ENCODE measurements at places on chromosomes 12 and 14.
A peak's percentile ranks its signal among the peaks of the same experiment; 100 is the strongest.

- DNase-seq: no peak
Measured at GRCh38 chr14:58078471-58078870, 73.5 kb downstream of the ARMH4 start.

DNA sequence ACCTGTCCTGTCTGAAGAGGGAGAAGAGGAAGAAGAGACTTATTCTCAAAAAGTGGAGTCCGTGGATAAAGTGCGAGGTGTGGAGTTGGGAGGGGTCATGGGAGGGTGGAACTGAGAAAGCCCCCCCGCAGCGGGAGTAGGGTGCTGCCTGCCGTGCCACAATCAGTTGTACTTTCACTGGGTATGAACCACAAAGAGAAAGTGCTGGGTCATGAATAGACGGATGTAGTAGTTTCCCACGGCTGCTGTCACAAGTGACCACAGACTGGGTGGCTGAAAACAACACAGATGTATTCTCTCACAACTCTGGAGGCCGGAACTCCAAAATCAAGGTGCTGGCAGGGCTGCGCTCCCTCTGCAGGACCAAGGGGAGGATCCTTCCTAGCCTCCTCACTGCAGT lies 5.5 kb downstream of the DNAH10 start:
- no peak for DNase-seq

DNA sequence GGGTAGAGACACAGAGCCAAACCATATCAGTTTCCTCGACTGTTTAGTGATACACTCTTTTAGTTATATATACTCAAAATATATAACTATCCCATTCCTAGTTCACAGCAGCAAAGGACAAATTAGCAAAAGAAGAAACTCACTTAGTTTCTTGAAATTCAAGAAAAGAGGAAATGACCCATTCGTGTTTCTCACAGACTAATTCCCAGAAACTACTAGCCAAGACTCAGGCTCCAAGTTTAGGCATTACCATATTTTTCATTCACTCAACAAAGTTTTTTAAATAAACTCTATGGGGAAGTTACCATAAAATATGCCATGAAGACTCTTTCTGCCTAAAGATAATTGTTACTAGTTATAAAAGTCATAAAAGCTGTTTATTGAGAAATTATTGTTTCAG lies 152.3 kb upstream of the DAAM1 start:
- DNase-seq: no peak

DNA sequence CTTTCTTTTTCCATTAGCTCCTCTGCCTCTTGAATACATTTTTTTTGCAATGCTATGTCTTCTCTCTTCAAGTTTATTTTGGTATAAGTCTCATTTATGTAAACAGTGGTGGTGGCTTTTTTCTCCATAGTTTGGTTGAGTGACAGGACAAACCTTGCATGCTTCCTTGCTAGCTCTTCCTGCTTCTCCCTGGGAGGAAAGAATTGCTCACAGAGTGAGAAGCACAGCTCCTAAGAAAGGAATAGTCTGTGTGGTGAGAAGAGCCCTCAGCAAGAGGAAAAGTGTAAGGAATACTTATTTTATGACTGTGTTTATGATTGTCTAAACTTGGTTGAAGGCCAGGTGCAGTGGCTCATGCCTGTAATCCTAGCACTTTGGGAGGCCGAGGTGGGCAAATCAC lies 11.5 kb downstream of the CCDC175 start:
- DNase-seq: no peak

DNA sequence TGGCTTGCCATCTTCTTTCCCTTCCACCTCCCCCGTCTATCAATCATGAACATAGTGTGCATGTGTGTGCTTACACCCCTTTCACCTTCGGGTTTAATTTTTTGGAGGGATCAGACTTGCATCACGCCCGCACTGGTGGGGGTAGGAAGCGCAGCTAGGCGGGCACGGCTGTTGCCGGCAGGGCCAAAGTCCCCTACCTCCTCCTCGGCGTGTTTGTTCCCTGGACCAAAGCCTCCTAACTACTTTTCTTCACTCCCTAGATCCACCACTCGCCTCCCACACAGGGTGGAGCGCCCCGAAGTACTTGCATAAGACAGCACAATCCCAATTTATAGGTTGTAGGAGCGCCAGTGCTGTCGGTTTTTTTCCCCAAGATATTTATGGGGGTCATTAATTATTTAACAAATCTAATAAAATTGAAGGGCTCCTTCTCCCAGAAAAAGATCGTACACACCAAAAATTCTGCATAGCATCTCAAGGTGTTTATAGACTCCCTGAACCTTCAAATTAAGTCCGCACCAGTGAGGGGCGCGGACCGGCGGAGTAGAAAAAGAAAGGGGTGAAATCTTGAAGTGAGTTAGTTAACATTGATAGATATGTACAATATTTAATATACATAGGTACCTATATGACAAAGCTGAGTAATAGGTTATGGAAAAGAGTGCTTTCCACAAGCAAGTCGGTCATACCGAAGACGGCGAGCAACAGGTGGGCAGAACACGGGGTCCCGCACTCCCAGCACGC lies 717 bp downstream of the PKP2 start:
- no peak for DNase-seq

DNA sequence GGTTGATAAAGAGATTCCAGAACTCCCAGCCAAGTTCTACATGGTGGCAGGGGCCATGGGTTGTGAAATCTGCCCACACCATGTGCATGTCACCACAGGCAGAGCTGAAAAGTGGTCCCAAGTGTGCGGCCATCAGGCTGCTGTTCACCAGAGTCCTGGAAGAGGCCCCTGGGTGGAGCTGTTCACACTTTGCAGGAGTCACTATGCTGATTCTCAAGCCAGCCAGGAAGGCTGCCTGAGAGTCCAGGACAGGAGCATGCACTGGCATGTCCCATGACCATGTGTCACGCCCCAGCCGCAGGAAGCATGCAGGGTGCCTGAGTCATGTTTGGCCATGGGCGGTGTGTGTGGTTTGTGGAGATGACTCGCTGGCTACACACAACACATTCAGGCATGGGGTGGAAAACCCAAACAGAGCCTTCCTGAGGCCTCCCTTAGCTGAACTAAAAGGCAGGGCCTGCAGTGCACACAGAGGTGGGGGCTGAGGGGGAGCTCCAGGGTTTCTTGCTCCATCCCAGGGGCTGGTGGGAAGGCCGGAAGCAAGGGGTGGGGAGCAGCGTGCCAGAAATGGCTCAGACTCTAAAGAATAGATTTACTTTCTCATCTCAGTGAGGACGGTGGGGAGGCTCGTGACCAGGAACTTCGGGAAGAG lies 19.4 kb downstream of the ABCB9 start:
- peak; percentile 53 for DNase-seq

DNA sequence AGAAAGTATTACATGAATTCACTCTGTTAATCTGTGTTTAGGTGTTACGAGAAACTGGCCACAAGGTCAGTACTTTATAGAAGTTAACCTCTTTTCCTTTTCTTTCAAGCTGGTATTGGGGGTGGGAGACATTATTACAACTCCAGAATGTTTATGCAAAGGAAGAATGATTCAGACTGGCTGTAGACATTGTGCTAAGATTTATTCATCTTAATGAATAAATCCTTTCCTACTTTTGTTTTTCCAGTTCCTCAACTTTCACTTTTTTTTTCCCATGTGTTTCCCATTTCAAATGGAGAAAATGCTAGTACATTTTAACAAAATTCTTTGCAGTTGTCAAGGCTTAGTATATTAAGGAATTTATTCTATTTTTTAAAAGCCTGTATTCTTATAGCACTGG lies 1.3 kb downstream of the OTOGL start:
- no peak for DNase-seq

GRCh38 chr14:85619851-85620250 lies 89.9 kb downstream of the FLRT2 start:
- DNase-seq: no peak

GRCh38 chr12:47570151-47570550 lies 135.7 kb downstream of the RPAP3 start:
- no peak for DNase-seq

- no peak for DNase-seq
Measured at GRCh38 chr14:64329149-64329548, 35.0 kb upstream of the ESR2 start.

- DNase-seq: no peak
Measured at GRCh38 chr12:47999816-48000215, 4.5 kb downstream of the COL2A1 start.

- no peak for DNase-seq
Measured at GRCh38 chr12:81727391-81727790, 31.8 kb downstream of the PPFIA2 start.

DNA sequence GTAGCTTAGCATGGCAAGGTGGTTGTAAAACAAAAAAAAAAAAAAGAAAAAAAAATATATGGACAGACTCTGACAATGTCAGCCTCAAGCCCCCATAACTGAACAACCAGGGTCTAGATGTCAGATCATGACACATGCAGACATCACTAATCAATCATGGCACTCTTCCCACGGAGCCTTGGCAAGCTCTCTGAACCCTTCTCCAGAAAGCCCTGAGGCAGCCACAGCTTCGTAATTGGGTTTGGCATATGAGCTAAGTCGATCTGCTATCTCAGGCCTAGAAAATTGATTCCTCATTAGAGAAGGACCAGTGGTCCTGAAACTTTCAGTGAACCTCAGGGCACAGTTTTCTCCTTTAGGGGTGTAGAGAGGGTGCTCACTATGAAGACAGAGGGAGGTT lies 112.2 kb downstream of the GPR135 start:
- DNase-seq: no peak

DNA sequence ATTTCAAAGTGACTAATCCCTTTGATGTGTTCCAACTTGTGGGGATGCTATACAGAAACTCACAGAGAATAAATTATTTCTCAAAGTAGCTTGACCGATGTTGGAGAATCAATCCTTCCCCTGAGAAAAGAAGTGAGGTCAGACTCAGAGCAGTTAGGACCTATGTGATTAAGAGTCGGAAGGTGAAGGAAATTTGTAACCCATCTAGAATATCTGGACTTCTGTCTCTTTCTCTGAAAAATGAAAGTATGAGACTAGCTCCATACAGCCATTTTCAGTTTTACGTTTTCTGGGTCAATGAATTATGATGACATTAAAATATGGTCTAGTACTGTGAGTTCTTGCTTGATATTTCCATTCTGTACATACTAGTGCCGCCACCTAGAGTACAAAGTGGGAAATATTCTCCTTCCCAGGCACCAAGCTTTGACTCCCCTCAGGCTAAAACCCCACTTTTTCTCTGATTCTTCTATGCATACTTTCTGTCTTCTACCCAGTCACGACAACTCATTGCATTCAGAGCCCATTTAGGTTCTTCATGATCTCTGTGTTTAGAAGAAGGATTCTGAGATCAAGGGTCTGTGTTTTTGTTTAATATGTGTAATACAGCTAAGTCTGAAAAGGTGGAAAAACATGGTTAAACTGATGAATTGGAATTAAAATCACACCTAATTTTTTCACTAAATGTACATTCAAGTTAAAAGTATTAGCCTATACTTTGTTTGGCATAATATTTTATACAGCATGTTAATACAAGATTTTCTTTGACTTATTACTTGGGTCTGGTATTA lies 6.9 kb upstream of the NTS start:
- DNase-seq: peak; percentile 82

DNA sequence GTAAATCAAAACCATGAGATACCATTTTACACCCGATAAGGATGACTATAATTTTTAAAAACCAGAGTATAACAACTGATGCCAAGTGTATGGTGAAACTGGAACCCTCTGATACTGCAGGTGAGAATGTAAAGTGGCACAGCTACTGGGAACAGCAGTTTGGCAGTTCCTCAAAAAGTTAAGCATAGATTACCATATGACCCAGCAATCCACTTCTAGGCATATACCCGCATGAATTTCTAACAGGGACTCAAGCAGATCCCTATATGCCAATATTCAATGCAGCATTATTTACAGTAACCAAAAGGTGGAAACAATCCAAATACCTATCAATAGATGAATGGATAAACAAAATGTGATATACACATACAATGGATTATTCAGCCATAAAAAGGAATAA lies 57.4 kb downstream of the BAZ1A start:
- no peak for DNase-seq

DNA sequence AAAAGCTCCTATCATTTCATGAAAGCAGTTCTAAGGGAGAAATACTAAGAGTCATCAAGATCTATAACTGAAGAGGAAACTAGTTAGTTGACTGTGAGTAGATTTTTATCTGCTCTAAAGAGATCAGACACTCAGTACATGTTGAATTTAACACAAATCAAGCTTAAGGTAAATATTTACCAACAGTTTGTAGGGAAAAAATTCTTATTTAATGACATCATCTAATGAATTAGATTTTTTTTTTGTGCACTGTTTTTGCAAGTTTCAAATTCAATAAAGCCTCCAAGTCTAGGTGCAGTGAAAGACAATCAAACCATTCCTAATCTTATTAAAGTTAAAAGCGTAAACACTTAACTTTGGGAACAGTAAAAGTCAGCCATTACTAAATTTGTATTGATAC lies 93.0 kb upstream of the PRKD1 start:
- DNase-seq: no peak

GRCh38 chr12:39831587-39832315 lies 212.1 kb upstream of the ABCD2 start:
- no peak for DNase-seq

GRCh38 chr12:55974308-55974730 lies 441 bp downstream of the RAB5B start:
- DNase-seq: peak; percentile 27

- DNase-seq: no peak
Measured at GRCh38 chr14:81331229-81332021, 68.7 kb downstream of the STON2 start.

DNA sequence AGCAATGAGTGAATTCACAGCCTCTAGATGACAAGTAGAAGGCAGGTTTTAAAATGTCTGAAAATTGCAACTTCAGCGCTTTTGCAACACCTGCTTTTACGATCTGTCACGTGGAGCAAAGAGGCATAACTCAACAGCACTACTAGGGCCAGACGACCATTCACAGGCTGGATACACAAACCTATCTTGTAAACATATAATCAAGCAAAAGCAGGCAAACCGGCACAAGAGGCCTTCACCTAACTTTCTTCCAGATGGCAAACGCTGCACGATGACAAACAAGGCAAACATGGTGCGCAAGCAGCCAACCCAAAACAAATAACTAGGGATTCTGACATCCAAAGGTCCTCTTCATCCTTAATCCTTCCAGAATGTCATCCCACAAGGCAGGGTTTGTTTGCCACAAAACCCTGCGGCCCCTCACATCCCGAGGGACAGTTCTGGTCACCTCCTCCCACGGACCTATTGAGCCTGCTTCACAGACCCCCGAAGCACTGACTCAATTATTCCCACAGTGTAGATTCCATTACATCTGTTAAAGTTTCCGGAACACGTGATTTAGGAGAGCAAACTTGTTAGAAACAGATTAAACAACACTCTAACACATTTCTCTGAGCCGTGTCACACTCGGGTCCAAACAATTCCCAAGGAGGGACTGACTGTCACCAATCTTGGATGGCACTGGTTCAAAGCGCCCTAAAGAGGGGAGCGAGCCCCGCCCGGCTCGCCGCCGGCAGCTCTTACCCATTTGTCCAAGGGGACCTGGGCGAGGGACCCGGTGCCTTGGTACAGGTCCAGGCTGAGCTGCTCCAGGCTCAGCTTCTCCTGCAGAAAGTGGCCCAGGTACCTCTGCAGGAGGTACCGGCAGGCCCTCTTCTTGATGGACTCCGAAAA lies 823 bp downstream of the ATG2B start:
- peak; percentile 41 for DNase-seq

GRCh38 chr14:74504874-74505720 lies 11.5 kb downstream of the ISCA2 start:
- no peak for DNase-seq

- peak; percentile 19 for DNase-seq
Measured at GRCh38 chr12:74539765-74540526, 2.3 kb downstream of the ATXN7L3B start.

Data from A673 (cell line).